ENCODE measurements at places on chromosomes 5 and 9. TPM values are rescaled to one million over a fixed set of nuclear protein-coding genes. Genes with fewer than 3 reads are reported as not detected.

Gene SLC6A18
- not detected for total RNA-seq

Gene PCDHGC4
- 3.0 TPM for total RNA-seq

Gene PDZD2
- total RNA-seq: 0.33 TPM

Gene IL33
- 1.3 TPM for total RNA-seq

Gene GPR21
- total RNA-seq: 0.66 TPM

Gene ESM1
- total RNA-seq: 1.8 TPM

DNA sequence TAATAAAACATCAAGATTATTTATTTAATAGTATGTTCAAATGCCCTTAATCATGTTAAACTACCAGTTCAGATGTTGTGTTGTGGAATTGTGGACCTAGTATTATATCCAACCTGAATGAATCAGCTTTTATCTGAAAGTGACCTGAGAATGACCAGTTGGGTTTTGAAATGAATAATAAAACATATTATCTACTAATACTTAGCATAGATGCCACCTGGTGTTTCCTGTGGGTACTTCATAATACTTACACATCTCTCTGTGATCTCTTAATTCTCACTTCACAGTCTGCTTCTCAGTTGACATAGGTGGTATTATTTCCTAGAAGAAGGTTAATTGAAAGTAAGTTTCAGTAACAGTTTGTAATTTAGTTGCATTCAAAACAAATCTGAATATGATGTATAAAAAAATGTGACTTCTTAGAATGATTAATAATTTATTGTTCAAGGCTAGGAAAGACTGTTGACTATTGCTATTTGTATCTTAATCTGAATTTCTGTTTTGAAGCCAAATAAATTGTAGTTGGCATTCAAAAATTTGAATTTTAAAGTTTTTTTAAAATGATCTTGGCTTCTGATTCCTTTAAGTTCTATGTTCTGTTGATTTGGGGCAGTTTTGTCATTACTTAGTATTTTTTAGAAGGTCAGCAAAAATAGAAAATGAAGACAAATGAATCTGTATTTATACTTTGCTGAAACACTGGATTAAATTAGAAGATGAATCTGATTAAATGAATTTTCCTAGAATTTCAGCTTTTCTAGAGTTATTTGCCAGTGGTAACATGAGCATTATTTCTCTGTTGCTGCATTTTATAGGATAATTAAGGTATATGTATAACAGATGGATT is 48.2 kb downstream of the KIF2A start:
- H3K4me1 ChIP-seq: no peaks in the 10 kb centered on the region
- no peaks in the 10 kb centered on the region for H3K27me3 ChIP-seq
- DNase-seq: peak; percentile 50
- no peak overlapping the region for H3K27ac ChIP-seq
- H3K4me3 ChIP-seq: no peak overlapping the region
- H3K36me3 ChIP-seq: peaks cover 2% of the 10 kb centered on the region

- H3K4me3 ChIP-seq: peak within 1 kb of the TSS; percentile 67
- peaks cover 8% of the 10 kb centered on the region for H3K4me1 ChIP-seq
- peaks cover 31% of the 10 kb centered on the region for H3K36me3 ChIP-seq
- H3K27ac ChIP-seq: peak within 1 kb of the TSS; percentile 44
- peak; percentile 57 for DNase-seq
- H3K27me3 ChIP-seq: no peaks in the 10 kb centered on the region
These were observed at the start of gene UAP1L1 for GRCh38 chr9:137077010-137077747. Gene UAP1L1, plus strand, starts transcription at chr9:137077517. Its CDS starts 16 bp downstream, at chr9:137077533.

- H3K4me1 ChIP-seq: no peaks in the 10 kb centered on the region
- H3K36me3 ChIP-seq: no peaks in the 10 kb centered on the region
- H3K27me3 ChIP-seq: no peaks in the 10 kb centered on the region
These were observed 17.9 kb downstream of the CMYA5 start for GRCh38 chr5:79707535-79707934.

DNA sequence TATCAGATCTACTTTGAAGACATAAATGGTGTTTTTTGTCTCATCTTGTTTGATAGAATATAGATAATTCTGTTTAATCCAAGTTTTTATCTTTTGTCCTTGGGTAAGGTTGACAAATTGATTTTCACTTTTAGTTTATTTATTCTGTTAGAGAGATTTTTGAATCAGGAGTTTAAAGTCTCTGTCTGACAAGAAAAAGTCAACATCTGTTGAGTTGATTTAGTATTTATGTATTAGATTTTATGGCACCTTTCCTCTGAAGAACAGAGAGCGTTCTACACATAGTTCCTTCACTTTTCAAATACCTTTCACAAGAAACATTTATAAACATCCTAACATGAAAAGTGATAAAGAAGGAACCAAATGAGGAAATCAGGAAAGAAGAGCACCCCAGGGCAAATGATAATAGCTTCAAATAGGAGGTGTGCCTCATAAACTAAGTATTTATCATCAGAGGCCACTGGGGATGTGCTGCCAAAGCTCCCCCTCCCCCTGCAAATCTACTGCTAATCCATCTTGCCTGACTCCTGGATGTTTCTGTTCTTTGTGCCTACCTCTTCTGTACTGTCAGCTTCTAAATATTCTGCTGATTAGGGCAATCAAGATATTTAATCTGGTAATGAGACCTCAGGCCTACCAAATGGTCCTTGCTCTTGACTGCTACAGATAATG is 457.7 kb upstream of the CHD1 start:
- no peaks in the 10 kb centered on the region for H3K36me3 ChIP-seq
- H3K27ac ChIP-seq: no peak overlapping the region
- no peaks in the 10 kb centered on the region for H3K27me3 ChIP-seq
- H3K4me1 ChIP-seq: no peaks in the 10 kb centered on the region

DNA sequence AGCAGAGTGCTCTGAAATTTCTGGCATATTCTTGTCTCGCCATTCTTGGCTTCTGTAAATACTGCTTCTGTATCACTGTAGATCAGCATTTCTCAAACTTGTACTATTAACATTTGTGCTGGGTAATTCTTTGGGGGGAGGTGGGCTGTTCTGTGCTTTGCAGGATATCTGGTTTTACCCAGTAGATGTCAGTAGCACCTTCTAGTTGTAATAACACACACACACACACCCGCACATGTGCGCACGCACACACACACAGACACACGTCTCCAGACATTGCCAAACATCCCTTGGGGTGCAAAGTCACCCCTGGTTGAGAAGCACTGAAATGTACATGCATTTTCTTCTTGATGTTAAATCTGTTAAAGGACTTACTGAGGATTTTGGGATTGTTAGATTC is 304.1 kb downstream of the MAT2B start:
- H3K27me3 ChIP-seq: no peaks in the 10 kb centered on the region
- H3K36me3 ChIP-seq: no peaks in the 10 kb centered on the region
- H3K4me3 ChIP-seq: no peak overlapping the region
- DNase-seq: peak; percentile 14

DNA sequence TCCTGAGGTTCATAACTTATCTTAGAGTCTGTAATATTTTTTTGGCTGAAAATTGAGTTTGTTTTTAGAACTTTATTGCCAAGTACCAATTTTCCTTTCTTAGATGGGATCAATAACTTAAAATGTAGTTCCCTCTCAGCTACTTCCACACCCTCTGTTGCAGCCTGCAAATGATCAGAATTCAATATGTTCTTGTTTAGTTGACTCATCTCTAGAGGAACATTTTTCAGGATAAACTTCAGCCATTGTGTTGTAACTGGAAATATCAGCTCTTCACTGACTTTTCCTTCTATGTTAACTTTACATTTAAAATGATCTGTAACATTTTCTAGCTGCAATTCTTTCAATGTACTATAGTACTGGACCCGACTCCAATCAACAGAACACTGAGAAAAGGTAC is 115.7 kb downstream of the ESM1 start:
- no peak for DNase-seq
- no peak overlapping the region for H3K4me3 ChIP-seq
- no peaks in the 10 kb centered on the region for H3K27me3 ChIP-seq
- H3K4me1 ChIP-seq: no peaks in the 10 kb centered on the region

DNA sequence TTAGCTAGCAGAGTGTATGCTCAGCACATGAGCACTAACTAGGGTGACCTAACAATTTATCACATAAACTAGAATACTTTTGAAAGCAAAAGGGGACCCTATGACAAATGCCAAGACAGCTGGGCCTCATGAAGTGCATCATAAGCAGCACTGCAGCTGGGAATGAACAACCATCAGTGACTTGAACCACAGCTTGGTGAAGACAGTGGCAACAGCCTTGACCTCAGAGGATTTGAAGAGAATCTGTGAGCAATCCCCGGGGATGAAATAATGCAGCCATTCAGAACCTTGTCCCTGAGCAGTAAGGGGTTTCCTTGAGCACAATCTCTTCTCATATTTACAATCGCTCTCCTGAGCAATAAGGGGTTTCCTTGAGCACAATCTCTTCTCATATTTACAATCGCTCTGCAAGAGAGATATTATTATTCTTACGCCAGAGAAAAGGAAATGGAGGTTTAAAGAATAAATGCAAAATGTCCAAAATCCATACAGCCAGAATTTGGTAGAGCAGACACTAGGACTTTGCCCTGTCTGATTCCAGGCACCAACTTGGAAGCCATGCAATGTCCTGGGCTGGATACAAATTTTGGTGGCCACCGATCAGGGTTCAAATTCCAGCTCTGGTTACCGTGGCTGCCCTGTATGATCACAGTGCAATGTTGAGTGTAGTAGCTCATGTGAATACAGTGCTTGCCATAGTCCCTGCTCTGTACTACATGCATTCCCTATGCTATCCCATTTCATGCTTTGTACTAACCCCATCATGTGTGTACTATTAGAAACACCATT is 846 bp upstream of the NSG2 start:
- H3K27me3 ChIP-seq: no peaks in the 10 kb centered on the region
- no peak overlapping the region for H3K4me3 ChIP-seq
- DNase-seq: no peak
- H3K36me3 ChIP-seq: no peaks in the 10 kb centered on the region
- H3K27ac ChIP-seq: no peak overlapping the region
- no peaks in the 10 kb centered on the region for H3K4me1 ChIP-seq

GRCh38 chr5:31983851-31984250 is 190.3 kb downstream of the GOLPH3 start:
- no peak overlapping the region for H3K27ac ChIP-seq
- H3K4me3 ChIP-seq: no peak overlapping the region

DNA sequence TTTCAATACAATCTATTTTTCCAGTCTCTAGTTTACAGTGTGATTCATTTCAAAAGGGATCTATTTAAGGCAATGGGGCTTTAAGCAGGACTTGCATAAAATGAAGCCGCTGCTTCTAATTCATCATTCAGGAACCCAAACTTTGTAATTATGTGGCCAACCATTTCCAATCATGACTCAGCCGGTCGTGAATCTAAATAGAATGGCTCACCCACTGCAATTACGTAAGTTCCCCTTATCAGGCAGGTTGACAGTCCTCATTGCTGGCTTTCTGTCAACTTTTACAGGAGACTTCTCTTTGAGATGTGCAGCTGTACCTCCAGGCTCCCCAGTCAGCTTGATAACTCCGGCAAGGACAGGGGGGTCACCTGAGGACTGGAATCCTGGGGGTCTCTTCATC is 152.8 kb upstream of the DAP start:
- no peaks in the 10 kb centered on the region for H3K27me3 ChIP-seq
- DNase-seq: peak; percentile 82
